A549 (cell line): ENCODE measurements at places on chromosomes 2 and 18.

- DNase-seq, result no peak
These were observed 151.1 kb upstream of the HNMT start for GRCh38 chr2:137813176-137813575.

GRCh38 chr18:26119246-26119645, 14.4 kb upstream of the PSMA8 start:
- no peak for DNase-seq

GRCh38 chr2:88199912-88200682, 30.0 kb downstream of the THNSL2 start:
- no peak for DNase-seq

DNA sequence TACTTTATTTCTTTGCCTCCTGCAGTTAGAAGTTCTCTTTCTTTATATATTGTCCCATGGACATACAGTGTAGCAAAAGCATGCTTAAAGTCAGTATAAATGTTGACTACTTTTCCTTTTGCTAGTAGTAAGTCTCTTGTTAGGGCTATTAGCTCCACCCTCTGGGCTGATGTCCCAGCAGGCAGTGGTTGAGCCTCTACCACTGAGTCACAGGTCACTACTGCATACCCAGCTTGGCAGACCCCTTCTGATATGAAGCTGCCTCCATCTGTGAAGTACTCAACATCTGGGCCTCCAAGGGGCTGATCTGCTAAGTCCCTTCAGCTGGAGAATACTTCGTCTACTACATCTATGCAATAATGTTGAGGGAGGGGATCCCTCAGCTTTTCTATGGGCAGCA, 61.0 kb upstream of the SLC35G4 start:
- DNase-seq, result no peak

GRCh38 chr2:147636238-147636882, 208.5 kb upstream of the ACVR2A start:
- no peak for DNase-seq

DNA sequence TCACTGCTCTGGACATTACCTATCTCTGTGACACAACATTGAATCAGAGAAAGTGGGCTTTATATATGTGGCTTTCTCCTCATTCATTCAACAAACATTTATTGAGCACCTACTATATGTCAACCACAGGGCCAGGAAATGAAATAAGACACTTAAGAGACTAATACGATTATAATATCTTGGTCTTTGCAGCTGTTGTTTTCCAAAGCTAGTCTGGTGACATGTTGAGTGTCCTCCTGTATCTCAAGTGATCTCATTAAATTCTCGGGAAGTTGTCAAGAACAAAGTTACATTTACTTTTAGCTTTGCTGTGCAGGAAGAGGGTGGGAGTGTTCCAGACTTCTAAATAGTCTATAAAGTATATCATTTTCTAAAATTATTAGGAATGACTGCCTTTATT, 164.6 kb upstream of the SP5 start:
- DNase-seq, result no peak

DNA sequence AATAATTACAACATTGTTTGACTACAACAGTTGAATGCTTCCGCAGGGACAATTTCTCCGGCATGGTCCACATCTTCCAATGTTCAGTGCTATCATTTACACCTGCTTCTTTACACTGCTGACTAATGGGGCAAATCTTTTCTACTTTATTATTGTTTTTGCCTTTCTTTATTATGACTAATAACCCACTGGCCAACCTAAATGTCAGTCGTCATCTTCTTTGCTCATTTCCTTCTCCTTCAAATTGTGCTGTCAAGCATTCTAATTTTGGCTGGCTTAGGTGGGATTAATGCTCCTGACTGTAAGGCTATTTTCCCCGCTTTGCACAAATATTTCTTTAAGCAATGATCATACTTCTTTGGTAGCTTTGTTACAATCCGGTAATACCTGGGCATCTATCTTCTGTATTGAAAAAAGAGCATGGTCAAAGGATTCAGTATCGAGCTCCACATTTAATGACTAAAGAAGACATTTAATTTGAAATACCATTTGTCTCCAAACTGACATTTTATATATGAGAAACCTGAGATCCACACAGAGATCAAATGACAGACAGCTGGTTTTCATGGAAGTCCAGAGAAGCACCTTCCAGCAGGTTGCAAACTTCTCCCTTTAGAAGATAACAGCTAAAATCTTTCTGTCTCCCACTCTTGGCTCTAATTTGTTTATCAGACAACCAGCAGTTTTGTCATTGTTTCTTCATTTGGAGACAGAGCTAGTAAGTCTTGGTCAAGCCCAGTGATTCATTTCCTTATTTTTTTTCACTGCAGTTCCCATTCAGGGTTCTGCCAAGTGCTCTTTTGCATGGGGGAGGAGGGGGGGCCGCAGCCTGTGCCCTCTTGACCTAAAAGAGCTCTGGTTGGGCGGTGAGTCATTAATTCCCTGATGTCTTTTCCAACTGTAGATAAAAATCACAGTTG, 132.9 kb downstream of the SOCS6 start:
- DNase-seq, result peak; percentile 96

- peak; percentile 23 for DNase-seq
These were observed 449.2 kb upstream of the DCC start for GRCh38 chr18:51890762-51891161.

DNA sequence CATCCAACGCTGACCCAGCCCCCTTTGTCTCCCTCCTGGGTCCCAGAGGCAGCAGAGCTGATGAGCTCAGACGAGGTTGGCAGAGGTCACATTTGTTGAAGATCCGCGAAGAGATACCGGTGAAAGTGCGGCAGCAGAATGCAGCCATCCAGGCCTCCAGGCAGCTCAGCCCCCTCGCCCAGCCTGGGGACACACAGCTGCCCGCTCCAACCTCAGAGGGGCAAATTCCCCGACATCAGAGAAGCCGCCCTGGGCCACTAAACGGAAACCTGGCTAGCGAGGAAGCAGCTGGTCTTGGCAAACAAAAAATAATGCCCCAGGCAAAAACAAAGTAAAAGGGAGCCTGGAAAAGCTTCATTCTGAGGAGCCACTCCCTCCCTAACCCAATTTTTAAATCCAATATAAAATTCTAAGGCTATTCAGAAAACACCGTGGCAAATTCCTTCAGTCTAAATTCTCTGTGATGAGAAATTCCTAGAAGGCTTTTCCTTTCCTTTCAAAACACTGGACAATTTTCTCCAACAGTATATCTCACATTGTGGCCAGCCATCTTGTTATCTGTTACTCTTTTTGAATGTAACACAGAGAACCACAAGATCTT, 262.4 kb downstream of the SS18 start:
- DNase-seq, result no peak

DNA sequence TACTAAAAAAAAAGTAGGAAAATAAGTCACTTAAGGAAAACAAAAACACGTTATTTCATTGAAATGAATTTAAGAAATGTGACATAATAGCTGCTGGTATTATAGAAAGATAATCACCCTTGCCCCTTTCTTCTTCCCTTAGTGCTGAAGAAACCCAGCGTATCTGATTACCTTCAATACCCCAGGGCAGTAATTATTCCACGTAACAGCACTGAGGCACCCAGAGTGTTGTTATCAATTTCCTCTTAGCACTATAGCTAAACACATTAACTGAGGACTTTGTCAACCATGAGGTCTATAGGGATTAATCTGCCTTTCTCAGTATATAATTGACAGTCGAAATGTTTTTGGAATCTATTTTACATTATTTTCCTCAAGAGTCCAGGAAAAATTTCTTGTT, 180.0 kb upstream of the NXPH2 start:
- no peak for DNase-seq
